NCI-H2029 (cell line): ENCODE measurements at places on chromosomes 6 and 20.

GRCh38 chr6:159639721-159640120 lies 53.3 kb downstream of the SOD2 start:
- peak; percentile 36 for DNase-seq

DNA sequence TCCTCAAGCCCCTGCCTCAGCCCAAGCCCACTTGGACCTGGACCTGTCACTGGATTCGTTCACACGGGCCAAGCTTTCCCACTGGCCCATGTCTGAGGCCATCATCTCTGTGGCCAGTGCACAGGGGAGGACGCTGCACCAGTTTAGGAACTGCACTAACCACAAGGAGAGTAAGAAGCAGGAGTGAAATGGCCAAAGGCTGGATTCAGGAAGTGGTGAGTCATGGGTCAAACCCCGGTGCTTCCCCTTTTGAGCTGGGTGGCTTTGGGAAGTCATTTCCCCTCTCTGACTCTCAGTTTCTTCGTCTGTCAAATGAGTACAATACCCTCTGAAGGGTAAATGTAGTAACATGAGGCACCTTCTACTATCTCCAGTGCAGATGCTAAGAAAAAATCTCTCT lies 87.9 kb downstream of the CD40 start:
- DNase-seq: no peak

GRCh38 chr6:139060332-139060731 lies 31.8 kb downstream of the ABRACL start:
- DNase-seq: no peak

GRCh38 chr6:56814802-56815201 lies 140.1 kb upstream of the BEND6 start:
- DNase-seq: no peak

DNA sequence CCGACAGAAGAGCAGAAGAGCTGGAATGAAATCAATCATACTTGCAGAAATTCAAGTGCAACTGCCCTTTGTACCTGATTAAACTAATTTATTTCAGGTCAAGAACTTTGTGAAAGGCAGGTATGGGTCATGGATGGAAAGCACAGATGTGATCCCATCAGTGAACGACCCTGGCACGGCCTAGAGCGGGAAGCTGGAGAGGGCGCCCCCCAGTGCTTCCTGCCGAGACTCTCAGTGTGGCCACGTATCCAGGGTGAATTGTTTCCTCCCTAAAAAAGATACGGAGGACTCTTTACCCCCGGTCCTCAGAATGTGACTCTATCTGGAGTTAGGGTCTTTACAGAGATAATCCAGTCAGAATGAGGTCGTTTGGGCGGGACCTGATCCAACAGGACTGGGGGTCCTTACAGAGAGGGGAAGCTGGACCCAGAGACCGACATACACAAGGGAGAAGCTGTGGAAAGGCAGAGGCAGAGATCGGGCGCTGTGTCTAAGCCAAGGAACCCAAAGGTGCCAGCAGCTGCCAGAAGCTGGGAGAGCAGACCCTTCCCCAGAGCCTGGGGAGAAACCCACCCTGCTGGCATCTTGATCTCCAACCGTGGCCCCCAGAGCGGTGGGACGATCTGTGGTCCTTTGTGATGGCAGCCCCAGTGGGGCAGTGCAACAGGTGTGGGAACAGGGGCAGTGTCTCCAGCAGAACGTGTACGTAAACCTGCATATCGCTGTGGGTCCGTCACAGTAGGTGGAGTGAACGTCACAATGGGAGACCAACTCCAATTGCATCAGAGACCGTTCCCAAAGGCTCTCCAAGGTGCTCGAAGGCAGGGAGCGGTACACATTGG lies 91.9 kb downstream of the TAF4 start:
- DNase-seq: no peak

DNA sequence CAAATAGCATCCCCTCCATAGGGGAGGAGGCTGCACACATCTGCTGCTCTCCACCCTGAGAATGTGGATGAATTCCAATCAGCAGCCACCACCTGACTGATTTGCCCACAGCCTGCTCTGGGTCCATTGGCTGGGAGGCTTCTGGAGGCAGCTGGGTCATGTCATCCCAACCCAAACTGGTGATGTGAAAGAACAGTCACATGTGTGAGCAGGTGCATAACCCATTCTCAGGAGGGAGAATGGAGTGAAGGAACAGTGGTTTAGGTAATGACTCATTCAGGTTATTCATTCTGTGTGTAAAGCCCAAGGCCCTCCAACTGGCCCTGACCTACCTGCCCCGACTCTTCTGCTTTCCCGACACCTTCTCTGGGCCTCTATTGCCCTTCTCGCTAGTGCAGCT lies 90.9 kb upstream of the GCM1 start:
- DNase-seq: peak; percentile 4
